Brain pericyte (primary cell): ENCODE measurements at places on chromosomes 1 and 21.

DNA sequence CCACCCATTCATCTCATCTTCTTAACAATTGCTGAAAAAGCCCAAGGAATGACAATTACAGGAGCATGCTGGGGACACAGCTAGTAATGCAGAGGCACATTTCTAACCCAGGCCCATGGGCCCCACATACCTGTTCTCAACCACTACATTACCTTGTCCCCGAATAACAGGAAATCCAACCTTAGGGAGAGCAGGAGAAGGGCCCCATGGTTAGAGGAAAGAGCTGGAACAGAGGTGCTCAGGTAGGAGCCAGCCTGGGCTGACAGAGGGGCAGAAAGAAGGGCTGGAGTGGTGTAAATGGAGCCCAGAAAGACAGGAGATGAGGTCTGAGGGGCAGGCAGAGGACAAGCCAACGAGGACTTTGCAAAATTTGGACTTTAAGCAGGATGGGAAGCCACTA is 11.4 kb upstream of the S100A8 start:
- no peak for DNase-seq

DNA sequence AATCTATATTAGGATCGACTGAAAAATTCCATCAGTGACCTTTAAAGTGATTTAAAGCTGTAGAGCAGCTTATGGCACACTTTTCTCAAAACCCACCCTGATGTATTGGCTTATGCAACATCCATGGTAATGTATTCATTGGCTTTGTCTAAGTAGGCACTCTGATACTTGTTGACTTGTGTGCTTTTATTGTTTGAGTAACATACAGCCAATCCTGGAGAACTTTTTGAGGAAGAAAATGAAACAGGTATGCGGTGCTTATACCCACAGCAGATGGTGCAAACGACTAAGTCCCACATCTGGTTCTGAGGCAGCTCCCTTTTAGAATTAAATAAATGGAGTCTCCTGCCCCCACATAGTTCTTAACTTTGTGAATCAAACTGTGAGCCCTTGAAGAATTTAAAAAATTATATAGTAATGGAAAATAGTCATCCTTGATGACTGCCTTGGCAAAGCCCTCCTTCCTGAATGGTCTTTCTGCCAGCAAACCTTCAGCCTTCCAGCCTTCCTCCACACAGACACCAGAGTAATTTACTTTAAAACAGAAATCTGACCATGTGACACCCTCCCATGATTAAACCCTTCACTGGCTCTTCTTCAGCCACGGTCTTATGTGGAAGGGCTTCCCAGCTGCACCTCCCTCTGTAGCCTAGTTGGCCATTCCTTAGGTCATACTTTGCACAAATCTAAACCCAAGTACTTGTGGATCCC is 116.0 kb downstream of the BCAR3 start:
- DNase-seq, result no peak

- DNase-seq, result no peak
Observed at GRCh38 chr21:39444421-39445180, 977 bp downstream of the LCA5L start.

DNA sequence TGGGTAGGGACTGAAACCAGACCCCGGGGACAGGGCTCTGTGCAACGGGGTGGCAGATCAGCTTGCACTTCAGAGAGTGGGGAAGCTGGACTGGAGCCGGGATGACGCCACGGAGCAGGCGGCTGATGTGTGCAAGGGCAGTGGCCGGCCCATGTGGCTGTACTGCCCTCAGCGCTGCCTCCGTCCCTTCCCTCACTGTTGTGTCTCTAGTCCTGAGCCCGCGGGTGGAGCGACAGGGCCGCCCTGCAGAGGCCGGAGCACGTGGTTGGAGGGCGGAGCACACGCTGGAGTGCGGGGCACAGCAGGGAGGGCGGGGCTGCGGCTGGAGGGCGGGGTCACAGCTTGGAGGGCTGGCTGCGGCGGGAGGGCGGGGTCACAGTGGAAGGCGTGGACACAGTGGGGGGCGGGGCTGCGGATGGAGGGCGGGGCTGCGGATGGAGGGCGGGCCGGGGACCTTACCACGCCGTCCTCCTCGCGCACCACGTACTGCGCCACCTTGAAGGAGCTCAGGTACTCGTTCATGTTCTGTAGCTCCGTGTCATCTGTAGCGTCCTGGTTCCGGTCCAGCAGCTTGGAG is 52.4 kb downstream of the CHD5 start:
- DNase-seq, result no peak

DNA sequence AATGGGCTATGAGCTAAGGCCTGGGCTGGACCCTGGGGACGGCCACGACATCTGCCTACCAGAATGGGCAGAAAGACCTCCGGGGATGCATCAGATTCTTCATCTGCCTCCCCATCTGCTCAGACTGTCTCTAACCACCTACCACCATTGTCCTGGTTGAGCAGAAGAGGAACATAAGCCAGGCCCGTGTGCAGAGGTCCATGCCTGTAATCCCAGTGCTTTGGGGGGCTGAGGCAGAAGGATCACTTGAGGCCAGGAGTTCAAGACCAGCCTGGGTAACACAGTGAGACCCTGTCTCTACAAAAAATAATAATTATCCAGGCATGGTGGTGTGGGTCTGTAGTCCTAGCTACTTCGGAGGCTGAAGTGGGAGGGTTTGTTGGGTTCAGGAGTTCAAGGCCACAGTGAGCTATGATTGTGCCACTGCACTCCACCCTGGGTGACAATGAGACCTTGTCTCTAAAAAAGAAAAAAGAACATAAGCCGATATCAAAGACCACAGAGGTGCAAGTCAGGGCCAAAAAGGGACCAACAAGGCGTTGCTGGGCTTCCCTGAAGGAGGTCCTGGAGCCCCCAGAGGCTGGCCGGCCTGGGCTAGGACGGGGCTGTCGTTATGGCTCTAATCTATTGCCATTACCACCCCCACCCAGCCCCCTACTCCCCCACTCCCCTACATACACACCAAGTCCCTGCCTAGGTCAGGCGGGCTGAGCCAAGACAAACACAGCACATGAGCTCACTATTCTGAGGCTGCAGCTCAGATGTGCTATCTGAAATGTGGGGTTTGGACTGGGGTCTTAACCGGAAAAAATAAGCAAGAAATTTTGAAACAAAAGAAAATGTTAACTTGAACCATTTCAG is 239.2 kb upstream of the RAB4A start:
- no peak for DNase-seq

DNA sequence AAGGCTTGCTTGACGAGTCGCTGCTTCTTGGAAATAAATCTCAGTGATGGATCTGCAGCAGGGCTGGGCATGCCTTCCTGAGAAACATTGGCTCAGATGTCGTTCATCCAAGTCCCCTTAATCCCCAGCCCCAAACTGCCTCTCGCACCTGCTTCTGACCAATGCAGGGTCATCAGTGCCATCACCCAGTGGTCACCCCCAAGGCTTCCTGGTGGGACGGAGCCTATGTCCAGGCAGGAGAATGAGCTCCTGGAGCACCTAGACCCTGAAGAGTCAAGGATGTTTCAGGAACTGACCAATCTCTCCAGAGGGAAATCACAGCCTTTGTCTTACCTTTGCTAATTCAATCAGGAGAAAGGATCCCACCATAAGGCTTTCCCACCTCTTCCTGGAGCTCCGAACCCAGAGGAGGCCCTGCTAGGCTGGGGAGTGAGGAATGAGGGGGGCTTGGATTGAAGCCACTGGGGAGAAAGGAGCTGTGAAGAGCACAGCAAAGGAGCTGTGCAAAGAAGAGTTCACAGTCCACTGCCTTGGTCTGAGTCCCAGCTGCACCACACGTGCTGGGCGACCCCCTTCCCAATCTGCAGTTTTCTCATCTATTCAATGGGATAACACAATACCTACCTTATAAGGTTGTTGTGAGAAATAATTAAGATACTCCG is 416.1 kb downstream of the NPHP4 start:
- DNase-seq, result no peak

DNA sequence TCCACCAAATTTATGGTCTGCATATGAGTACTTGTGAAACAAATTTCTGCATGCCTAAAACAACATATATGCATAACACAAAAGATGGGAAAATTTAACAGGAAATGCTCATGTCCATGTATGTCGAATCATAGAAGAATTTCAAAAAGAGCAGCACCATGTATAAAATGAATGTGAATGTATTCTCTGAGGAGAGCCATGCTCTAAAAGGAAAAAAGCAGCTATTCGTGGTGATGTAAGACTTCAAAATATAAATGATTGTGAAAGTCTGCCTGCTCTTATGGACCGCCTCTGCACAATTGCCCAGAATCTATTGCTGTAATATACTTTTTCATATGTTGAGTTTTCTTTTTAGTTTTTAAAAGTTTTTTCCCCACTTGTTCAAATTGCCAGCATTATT is 66.8 kb downstream of the EPB41 start:
- no peak for DNase-seq

DNA sequence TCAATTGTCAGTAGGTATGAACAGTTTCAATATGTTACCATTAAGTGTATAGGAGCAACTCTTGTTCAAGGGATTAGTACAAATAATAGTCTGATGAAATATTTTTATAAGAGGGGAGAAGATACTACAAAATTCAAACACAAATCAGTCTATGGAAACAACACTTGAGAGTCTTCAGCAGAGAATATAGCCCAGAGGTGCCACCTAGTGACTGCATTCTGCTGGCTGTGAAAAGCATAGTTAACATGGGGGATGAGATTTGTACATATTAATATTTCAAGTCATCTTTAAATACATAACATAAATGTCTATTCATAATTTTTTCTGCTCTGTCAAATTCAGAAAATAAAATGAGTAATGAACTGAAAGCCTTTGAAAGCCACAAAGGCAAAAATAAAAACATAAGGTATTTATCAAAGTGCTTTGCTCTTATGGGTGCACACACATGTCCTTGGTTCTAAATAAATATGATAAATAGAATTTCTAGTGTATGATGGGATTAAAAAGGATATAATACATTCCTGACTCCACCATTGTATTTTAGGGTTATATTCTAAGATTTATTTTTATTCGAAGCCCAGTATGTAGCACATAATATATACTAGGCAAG is 440.9 kb upstream of the ZRANB2 start:
- DNase-seq, result no peak

GRCh38 chr1:231037585-231038517 is 2.2 kb downstream of the FAM89A start:
- no peak for DNase-seq

- no peak for DNase-seq
Observed at GRCh38 chr1:183284086-183284485, 98.0 kb downstream of the LAMC2 start.

DNA sequence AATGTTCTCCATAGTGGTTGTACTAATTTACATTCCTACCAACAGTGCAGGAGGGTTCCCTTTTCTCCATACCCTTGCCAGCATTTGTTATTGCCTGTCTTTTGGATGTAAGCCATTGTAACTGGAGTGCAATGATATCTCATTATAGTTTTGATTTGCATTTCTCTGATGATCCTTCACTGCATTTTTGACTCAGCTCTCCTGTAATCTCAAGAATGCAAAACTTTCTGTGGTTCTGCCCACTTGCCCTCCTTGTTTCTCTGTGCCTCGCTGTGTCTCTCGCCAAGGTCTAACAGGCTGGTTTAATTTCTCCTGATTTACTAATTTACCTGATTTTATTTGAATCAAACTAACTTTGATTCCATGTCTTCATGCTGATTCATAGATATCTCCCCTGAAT is 407.9 kb downstream of the ZP4 start:
- no peak for DNase-seq

DNA sequence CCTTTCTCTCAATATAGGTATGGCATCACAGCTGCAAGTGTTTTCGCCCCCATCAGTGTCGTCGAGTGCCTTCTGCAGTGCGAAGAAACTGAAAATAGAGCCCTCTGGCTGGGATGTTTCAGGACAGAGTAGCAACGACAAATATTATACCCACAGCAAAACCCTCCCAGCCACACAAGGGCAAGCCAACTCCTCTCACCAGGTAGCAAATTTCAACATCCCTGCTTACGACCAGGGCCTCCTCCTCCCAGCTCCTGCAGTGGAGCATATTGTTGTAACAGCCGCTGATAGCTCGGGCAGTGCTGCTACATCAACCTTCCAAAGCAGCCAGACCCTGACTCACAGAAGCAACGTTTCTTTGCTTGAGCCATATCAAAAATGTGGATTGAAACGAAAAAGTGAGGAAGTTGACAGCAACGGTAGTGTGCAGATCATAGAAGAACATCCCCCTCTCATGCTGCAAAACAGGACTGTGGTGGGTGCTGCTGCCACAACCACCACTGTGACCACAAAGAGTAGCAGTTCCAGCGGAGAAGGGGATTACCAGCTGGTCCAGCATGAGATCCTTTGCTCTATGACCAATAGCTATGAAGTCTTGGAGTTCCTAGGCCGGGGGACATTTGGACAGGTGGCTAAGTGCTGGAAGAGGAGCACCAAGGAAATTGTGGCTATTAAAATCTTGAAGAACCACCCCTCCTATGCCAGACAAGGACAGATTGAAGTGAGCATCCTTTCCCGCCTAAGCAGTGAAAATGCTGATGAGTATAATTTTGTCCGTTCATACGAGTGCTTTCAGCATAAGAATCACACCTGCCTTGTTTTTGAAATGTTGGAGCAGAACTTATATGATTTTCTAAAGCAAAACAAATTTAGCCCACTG is 11.5 kb downstream of the HIPK1 start:
- DNase-seq, result no peak

- no peak for DNase-seq
Observed at GRCh38 chr1:88150330-88150729, 533.7 kb upstream of the PKN2 start.

GRCh38 chr1:38194472-38194871 is 147.9 kb upstream of the POU3F1 start:
- DNase-seq, result no peak

DNA sequence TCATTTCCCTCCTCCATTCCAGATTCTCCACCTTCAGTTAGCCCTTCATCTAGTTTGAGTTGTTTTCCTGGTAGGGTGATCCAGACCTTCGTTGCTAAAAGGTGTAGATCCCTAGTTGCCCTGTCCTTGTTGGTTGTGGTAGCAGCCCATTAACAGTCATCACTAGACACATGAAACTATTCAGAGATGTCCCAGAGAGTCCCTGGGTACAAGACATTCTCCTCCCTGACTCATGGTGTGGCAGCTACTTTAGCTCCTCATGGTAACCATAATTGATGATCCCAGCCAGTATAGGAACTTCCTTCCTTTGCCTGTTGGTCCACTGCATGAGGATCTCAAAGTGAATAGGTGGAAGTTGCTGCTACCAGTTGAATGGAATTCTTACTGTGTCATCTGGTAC is 6.0 kb upstream of the SH2D2A start:
- no peak for DNase-seq

DNA sequence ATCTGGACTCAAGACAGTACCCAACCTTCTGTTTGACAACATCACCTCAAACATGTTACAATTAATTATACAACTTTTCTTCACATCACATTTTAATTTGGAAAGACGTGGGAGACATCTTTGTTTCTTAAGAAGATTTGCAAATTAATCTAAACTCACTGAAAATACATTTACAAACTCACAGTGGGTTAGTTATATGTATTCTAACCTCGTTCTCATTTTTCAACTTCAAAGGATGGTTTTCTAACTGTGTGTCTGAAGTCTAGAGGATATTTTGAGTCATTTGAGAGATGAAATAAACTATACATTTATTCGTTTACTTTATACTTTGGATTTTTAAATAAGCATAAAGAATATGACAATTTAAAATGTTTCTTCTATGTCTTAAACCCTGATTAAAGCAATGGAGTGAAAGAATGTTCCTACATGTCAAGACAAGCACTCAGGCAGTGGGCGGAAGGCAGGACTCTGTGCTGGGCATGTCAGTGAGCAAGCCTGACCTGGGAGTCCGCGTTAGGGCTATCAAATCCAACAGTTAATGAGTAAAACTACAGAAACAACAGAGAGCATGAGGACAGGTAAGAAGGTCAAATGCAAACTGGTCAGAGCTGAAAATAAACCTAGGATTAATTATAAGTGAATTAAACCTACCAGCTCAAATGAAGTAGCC is 76.5 kb upstream of the CTTNBP2NL start:
- DNase-seq, result no peak

- DNase-seq, result no peak
Observed at GRCh38 chr1:244346972-244347618, 104.6 kb downstream of the ADSS2 start.
